GDM1 (cell line): ENCODE measurements at places on chromosomes 13 and 19.
A peak's percentile ranks its signal among the peaks of the same experiment; 100 is the strongest.

DNA sequence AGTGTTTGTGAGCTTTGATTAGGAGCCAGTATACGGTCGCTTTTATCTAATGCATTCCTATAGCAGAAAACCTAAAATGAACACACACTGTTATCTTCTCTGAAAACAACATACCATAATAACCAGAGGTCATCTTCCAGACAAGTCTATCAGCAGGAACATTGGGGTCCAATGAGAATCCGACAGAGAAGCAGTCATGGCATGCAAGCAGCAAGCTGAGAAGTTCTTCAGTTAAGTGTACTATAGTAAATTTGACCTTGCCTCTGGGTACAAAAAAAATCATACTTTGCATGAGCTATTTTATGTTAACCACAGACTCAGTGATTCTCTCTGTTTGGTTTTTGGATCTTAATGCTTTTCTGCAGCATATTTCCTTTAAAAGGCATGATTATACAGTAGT lies 1505.1 kb downstream of the PCDH9 start:
- DNase-seq = no peak

DNA sequence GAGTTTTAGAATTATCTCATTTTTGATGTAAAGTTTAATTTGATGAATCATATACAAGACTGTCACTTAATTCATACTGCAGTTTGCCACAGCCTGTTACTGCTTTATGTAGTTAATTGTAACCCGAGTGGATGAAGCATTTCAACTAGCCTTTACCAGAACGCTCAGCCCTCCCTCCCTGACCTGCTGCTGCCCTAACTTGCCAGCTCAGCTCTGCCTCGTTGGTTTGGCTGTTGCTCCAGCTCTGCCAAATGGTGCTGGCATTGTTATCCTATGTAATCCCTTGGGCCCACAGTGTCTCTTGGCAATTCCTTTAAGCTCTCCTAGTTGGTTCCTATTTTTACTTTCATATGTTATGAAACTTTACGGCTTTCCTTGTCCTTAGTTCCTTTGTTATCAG lies 113.3 kb downstream of the LMO7 start:
- DNase-seq = no peak

GRCh38 chr13:39263033-39263432 lies 224.8 kb downstream of the NHLRC3 start:
- DNase-seq = peak; percentile 46

DNA sequence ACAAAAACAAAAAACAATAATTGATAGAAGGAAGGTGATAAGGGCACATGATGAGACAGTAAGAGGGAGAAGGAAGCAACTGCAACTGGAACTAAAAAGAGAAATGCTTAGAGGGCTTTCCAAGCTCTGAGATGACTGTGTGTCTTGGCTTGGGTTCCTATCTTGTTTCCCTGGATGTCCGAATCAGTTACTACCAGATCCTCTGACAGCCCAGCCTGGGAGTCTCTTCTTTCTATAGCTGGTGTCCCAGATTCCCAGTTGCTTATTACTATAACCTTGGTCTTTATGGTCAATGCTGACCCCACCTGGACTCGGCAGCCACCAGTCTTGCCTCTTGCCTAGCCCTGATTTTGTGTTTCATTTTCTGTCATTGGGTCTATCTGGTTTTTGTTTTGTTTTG lies 116.4 kb downstream of the RFC3 start:
- DNase-seq = no peak

GRCh38 chr13:53126841-53127245 lies 98.2 kb downstream of the OLFM4 start:
- DNase-seq = no peak

DNA sequence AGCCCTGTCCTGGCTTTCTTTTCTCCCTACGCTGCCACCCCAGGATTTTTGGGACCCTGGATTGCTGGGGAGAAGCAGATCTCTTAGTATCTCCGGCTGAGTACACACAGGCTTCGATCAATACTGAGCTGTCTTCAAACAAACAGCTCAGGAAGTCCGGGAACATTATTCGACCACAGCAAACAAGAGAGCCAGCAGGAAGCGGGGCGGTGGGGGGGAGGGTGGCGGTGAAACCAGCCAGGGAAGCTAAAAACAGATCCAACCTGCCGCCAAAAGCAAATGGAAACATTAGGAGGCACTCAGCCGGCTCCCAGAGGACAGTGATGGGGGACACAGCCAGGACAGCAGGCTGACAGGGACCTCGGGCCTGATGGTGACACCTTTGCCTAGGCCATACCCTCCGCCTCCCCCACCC lies 12.2 kb upstream of the BCAM start:
- peak; percentile 54 for DNase-seq

- no peak for DNase-seq
Measured at GRCh38 chr19:47539747-47540311, 25.0 kb upstream of the NAPA start.

DNA sequence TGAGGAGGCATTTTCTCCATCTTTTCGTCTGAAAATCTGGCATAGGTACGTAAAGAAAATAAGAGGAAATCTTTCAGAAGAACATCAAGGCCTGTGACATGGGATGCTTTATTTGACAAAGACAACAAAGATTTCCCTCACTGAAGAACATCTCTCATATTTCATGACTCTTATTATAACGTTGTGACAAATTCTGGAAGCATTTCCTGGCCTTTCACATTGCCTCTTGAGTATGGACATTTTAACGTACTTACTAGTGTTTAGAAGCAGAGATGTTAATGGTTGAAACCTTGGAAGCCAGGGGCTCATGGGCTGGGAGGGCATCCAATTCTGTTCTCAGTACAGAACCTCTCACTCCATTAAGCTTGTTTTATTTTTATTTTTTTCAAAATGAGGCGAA lies 210.8 kb downstream of the DCT start:
- DNase-seq = no peak

DNA sequence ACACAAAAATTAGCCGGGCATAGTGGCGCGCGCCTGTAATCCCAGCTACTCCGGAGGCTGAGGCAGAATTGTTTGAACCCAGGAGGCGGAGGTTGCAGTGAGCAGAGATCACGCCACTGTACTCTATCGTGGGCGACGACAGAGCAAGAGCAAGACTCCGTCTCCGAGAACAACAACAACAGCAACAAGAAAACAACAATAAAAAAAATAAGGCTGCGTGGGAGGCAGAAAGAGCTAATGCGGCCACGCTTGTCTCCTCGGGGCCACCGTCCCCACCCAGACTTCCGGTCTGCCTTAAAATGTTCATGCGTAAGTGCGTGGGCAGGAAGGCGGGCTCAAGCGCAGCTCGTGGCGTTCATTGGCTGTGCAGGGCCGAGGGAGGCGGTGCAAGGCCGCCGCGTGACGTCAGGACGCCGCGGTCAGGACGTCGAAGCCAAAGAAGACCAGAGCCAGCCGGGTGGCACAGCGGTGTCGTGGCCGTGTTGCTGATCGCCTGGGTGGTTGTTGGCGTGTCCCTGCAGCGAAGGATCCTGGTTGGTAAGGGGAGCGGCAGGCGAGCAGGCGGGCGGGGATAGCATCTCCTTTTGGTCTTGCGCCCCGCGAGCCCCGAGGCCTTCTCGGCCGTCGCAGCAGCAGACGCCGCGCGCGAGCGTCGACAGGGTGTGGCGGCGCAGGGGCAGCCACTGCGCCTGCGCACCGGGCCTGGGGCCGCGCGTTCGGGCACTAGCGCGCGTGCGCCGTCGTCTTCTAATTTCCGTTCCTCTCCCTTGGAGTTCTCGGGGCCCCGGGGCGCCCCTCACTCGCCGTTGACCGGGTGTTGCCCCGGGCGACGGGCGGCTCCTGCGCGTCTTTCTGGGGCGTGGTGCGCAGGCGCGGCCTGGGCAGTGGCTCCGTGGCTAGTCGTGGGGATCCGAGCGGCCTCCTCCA lies at the start of gene LENG8:
Gene LENG8 (plus strand): TSS at position 426 of the 927 bp plus-strand sequence. CDS start 2,146 bp downstream, outside the sequence.
- DNase-seq = peak; percentile 98

DNA sequence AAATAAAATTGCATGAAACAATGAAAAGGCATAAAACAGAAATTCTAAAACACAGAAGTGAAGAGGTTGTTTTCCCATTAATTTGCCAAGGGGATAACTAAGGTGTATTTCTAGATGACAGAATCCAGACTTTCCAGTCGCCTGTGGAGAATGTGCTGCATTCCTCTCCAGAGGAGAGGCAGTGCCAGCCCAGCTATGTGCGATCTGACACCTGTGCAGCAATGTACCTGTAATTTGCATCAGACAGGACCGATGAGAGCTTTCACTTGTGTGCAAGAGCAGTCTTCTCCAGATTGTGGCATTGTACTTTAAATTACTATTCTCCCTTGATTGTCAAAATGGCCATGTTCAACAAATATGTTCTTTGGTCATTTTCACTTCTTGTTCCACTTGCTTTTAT lies 1037.9 kb downstream of the EFNB2 start:
- no peak for DNase-seq

DNA sequence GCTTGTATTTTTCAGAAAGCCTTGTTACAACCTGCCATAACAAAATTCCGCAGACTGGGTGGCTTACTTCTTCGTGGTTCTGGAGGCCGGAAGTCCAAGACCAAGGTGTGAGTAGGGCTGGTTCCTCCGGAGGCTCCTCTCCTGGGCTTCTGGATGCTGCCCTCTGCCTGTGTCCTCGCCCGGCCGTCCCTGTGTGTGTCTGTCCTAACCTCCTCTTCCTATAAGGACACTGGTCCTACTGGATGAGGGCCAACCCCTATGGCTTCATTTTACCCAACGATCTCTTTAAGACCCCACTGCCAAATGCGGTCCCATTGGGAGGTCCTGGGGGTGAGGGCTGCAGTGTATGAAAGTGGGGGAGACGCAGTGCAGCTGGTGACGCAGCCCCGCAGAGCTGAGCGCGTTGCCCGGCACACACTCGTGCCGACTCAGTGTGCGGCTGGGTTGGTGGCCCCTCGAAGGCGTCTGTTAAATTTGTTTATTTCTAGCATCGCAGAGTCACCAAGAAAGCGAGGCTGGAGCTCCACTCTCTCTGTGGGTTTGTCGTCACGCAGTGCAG lies 116.7 kb downstream of the SOX1 start:
- no peak for DNase-seq

GRCh38 chr13:73664851-73665250 lies 469.4 kb downstream of the KLF12 start:
- no peak for DNase-seq

DNA sequence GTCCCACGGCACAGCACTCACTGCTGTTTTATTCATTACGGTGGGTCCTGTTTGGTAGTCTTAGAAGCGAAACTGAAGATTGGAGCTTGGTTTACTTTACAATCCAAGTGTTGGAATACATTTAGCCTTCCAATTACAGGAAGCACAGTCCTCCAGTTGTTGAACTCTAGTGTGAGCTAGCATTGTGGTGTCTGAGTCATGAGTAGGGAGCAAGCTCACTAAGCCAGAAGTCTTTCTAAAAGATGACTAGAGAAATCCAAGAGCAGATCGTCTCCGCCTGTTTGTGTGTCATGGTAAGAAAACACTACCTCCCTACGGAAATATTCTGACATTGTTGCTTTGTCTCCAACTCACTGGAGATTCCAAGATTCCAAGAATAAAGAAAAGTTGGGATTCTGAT lies 10.1 kb upstream of the SHISA2 start:
- DNase-seq = no peak

- no peak for DNase-seq
Measured at GRCh38 chr19:4671185-4671851, 1.2 kb upstream of the MYDGF start.

DNA sequence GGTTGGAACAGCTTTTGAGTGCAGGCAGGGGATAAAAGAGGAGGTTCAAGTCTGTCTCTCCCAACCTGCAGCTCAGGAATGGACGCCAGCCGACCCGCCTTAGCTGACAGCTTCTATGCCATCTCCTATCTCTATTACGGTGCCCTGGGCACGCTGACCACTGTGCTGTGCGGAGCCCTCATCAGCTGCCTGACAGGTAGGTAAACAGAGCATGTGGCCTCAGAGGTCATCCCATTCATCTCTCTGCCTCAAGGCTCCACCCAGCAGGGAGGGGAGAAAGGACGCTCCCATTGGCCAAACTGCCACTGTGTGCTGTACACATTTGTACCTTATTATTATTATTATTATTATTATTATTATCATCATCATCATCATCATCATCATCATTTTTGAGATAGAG lies 16.5 kb downstream of the SLC5A5 start:
- DNase-seq = no peak

GRCh38 chr13:25088562-25089221 lies 7.2 kb upstream of the PABPC3 start:
- DNase-seq = no peak

GRCh38 chr13:113906571-113906970 lies 42.7 kb upstream of the GAS6 start:
- no peak for DNase-seq

GRCh38 chr13:30408319-30409101 lies 13.8 kb upstream of the UBE2L5 start:
- no peak for DNase-seq

- DNase-seq = no peak
Measured at GRCh38 chr19:46486358-46486757, 9.3 kb downstream of the PNMA8B start.

DNA sequence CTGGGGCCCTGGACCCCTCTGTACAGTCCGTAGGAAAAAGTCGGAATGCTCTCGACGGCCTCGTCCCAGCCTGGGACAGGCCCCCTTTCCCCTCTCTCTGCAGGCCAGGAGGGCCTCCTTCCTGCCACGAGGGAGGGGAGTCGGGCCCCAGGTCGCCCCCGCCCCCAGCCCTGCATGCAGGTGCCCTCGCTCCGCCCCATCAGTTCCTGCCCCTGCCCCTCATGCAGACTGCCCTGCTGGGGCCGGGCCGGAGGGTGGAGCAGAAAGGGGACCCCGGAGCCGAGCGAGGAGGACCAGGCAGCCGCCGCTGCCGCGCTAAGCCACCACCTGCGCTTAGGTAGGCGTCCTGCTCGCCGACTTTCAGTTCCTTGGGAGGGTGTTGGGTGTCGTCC lies 7.3 kb downstream of the LYL1 start:
- DNase-seq = peak; percentile 40

- DNase-seq = no peak
Measured at GRCh38 chr13:87426742-87427141, 244.4 kb upstream of the SLITRK5 start.

DNA sequence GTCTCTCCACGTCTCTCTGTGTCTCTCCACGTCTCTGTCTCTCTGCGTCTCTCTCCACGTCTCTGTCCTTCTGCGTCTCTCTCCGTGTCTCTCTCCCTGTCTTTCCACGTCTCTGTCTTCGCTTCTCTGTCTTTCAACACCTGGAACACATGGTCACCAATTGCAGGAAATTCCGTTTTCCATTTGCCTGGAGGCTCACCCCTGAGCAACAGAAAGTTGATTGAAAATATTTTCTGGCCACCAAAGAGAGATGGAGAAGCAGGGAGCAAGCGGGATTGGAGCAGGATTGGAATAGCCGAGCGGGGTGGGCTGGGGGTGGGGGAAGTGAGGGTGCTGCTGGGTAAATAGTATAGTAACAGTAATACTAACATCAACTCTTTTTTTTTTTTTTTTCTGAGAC lies 1.7 kb downstream of the KANK2 start:
- no peak for DNase-seq
